Natural killer cell treated with Interleukin-12 subunit alpha and Interleukin-12 subunit beta and Interleukin-15 and Interleukin-18, amount 100 ng/mL, for 72 hours (primary cell): ENCODE measurements at places on chromosomes 1 and 21. TPM values are rescaled to one million over a fixed set of nuclear protein-coding genes. Genes with fewer than 3 reads are reported as not detected.

DNA sequence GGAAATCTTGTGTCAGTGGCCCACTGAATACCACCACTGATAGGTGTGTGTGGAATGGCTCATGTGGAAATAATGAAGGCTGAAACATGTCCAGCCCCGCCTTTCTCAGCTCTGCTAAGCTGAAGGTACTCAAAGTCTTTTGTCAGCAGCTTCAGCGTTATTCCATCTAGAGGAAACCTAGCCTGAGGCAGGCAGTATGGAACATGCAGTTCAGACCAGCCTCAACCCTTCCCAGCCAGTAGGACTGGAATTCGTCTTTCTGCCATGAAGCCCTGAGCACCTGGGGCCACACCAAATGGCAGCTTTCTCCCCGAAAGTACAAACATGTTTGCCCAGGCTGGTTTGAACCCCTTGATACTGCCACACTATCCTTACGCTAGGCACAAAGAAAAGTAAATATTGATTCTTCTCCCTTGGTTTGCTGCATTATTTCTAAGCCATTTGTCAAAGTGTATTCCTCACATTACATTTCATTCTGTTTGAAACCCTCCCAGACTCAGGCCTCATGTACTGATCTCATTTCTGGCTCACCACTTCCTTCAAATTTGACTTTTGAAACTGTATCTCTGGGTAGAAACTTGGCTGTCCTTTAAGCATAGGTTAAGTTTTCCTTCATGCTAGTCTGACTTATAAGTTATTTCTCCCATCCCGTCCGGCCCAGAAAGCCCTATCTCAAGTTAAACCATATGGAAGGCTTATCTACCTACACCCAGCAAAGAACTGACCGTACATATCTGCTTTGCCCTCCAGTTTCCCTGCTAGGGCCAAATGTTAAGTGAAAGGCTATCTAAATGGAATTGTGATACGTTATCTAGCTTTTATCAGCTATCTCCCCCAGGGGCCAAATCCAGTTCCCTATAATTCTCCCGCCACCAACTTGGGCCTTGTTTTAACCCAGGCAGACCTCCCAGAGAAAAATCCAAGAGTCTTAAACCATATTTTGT is 45.7 kb upstream of the HOOK1 start:
- DNase-seq: no peak

The TMEM52 gene
- total RNA-seq: 0.43 TPM

The TRNAU1AP gene
- total RNA-seq: 44.3 TPM

The CNIH3 gene
- total RNA-seq: 1.5 TPM
